Ovary (tissue), 10 donors: ENCODE measurements at places on chromosomes 7 and 10. TPM values are rescaled to one million over a fixed set of nuclear protein-coding genes. Genes with fewer than 3 reads are reported as not detected.

- no peak for DNase-seq
Observed at GRCh38 chr7:31022726-31023125, 29.4 kb upstream of the ADCYAP1R1 start.

ELN gene
- total RNA-seq: 39.1 TPM

DNA sequence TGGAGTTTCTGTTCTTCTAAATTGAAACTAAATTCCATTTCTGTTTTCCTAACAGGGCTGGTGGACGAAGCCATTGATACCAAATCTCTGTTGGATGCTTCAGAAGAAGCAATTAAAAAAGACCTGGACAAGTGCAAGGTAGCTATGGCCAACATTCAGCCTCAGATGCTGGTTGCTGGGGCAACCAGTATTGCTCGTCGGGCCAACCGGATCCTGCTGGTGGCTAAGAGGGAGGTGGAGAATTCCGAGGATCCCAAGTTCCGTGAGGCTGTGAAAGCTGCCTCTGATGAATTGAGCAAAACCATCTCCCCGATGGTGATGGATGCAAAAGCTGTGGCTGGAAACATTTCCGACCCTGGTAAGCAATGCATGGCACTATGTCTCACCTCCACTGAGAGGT, 45.6 kb downstream of the AP3M1 start:
- DNase-seq: no peak

- no peak for DNase-seq
Observed at GRCh38 chr7:131000389-131000788, 266.4 kb upstream of the KLF14 start.
